ENCODE measurements at places on chromosomes 3 and 15.
A peak's percentile ranks its signal among the peaks of the same experiment; 100 is the strongest.

DNA sequence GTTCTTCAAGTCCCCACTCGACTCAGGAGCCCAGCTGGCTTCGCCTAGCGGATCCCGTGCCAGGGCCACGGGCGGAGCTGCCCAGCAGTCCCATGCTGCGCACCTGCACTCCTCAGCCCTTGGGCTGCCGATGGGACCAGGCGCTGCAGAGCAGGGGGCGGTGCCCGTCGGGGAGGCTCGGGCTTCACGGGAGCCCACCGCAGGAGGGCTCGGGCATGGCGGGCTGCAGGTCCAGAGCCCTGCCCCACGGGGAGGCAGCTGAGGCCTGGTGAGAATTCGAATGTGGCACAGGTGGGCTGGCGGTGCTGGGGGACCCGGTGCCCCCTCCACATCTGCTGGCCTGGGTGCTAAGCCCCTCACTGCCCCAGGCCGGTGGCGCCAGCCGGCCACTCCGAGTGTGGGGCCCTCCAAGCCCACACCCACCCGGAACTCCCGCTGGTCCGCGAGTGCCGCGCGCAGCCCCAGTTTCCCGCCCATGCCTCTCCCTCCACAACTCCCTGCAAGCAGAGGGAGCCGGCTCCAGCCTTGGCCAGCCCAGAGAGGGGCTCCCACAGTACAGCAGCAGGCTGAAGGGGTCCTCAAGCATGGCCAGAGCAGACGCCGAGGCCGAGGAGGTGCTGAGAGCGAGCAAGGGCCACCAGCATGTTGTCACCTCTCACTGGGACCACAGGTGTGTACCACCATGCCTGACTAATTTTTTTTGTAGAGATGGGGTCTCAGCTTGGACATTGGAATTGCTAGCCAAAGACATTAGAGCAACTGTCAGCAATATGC lies 17.0 kb downstream of the RAB7A start:
- no peak for DNase-seq

DNA sequence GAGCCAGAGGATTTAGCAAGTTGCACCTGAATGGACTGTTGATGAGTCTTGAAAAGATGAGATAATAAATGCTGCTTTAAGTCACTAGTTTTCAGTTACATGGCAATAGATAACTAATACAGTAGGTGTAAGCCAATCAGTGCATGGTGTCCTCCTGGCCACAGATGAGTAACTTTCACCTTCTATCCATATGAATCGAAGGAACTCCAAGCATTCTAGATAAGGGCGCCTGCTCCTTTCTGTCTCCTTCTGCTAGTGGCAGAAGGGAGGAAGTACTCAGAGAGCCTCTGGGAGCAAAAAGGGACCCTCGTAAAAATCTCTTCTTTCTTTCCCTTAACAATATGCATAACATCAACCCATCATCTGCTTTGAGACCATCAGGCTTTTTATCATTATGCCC lies 37.3 kb downstream of the TM6SF1 start:
- no peak for DNase-seq

DNA sequence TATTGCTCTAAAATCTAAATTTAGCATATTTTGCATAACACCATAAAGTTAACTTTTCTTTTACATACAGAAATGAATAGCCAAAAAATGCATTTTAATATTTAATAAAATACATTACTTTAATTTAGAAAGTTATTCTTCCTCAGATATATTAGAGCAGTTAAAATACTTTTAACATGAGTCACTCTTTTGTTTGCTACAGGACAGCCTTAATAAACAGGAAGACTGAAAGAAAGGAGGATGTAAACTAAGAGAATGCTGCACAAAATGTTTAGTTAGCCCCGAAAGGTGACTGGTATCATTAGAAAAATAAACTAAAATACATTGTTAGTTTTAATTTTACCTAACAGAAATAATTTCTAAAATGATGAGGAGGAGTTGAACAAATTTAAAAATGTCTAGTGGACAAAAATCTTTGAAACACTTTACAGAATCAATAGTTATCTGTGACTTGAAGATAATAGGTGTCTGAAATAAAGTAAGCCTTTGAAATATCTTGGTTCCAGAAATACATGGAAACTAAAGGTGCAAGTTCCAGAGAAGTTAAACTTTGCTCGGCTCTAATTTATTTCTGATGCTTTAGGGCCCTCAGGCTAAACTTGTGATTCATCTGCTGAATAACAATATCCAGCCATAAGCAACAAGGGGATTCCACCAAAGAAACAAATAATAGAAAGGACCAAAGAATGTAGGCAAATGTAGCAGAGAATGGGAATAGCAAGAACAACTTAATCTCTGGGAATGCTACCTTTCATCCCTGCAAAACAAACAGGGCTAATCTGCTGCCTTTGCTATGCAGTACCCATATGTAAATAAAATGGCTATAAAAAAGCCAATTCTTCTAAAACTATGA lies 138.3 kb upstream of the UBP1 start:
- no peak for DNase-seq

DNA sequence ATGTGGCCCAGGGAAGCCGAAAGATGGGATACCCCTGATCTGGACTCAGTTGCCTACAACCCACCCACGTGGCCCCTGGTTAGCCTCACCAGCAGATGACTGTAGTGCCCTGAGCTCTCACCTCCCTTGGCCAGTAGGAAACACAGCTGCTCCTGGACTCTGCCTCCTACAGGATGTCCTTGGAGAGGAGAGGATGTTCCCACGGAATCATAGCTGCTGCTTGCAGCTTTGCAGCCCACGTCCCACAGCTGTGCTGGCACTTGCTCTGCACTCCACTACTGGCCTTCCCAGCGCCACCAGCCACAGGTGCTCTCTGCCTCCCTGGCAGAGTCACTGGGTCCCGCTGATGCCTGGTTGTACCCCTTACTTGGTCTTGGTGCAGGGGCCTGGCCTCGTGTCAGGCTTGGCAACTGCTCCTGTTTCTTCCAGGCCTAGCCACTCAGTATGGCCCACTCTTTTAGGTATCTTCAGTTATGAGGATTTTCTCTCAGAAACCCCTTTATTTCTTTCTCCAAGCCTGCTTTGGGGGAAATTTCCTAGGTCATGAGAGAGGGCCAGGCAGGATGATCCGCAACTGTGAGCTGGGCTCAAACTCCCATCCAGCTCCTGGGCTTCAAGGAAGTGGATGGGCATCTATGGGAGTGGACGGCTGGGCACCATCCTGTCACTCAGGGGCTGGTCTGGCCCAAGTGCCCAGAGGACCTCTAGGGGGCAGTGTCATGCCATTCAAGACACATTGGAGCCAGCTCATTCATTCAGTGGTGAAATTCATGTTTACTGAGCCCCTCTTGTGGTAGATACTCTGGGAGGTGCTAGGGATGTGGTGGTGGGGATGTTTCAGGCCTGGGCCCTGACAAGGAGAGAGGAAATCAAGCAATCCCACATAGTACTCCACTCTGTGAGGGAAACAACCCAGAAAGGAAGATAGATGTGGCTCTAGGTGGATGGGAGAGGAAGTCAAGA lies 16.2 kb upstream of the VILL start:
- DNase-seq = peak; percentile 78

- DNase-seq = peak; percentile 52
Observed at GRCh38 chr3:177538048-177538749, 340.9 kb upstream of the TBL1XR1 start.

DNA sequence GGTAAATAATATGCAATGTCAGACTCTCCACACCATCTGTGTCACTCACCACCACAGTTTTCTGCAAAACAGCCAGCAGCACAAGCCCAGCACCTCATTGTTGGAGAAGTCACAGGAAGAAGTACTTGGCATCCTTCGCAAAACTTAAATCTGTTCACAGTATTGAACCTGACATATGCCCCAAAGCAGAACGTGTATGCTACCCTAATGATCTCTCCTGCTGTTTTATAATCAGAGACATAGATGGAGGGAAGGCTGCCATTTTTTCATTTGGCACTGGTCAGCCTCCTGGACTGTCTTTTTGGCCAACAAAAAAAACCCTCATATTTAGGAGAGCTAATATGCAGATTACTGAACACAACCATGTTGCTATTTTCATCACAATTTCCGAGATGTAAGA lies 1272.9 kb downstream of the ROBO1 start:
- no peak for DNase-seq

DNA sequence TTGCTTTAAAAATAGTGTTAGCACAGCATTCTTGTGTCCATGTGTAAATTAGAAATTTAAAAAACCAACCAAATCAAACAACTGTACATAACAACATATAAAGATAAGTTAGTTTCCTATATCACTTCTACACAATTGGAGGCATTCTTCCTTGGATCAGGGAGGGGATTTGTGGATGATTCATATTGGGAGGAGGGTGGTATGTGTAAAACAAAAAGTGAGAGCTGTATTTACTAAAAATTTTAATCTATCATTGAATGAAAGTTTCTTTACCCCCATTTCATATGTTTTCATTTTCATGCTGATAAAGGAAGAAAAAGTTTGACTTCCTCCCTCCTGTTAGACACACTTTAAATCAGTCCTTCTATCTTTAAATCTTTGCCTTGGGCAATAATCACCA lies 325.0 kb downstream of the SATB1 start:
- DNase-seq = no peak

DNA sequence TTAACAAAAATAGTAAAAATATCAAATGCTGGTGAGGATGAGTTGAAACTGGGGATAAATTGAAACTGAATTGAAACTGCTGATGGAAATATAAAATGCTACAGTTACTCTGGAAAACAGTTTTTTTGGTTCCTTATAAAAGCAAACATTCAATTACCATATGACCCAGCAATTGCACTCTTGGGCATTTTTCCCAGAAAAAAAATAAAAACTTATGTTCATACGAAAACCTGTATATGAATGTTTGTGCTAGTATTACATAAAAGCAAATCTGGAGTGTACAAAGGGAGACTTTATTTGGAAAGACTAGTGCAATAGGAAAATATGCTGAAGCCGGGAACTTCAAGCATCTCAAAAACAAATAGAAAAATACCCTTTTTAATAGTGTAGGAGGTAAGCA lies 857.9 kb upstream of the CADM2 start:
- DNase-seq = no peak

- DNase-seq = no peak
Observed at GRCh38 chr3:128556384-128556783, 63.4 kb upstream of the GATA2 start.
